ENCODE measurements at places on chromosomes 1 and 21.

DNA sequence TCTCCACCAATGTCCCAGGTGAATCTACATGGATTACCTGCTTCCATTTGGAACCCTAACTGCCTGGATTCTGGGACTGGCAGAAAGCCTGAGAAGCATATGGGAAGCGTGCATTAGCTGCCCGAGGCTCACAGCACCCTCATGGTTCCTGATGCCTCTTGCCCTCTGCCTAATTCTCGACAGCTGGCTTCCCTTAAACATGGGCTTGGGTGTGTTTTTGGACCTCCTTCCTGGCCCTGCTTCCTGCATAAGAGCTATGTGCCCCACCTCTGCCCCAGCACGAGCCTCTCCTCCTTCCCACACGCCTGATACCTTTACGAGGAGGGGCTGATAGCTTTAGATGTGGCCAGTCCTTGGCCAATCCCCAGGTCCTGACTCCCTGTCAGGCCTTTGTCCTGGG lies 152.4 kb upstream of the HMGB4 start:
- DNase-seq: no peak

GRCh38 chr1:228968891-228969606 lies 233.8 kb downstream of the RHOU start:
- no peak for DNase-seq

GRCh38 chr1:75764057-75764655 lies 21.9 kb upstream of the RABGGTB start:
- DNase-seq: no peak

DNA sequence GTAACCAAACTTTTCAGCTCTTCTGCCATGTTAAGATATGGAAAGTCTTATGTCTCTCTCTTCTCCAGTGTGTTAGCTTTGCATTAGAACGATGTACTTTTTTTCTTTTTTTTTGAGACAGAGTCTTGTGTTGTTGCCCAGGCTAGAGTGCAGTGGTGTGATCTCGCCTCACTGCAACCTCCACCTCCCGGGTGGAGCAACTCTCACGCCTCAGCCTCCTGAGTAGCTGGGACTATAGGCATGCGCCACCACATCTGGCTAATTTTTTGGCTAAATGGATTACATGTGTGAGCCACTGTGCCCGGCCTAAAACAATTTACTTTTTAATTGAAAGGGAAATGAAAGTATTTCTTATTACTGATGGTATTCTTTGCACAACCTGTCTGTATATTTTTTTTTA lies 35.8 kb downstream of the SPEN start:
- no peak for DNase-seq

GRCh38 chr1:179195376-179195775 lies 34.1 kb downstream of the ABL2 start:
- no peak for DNase-seq

DNA sequence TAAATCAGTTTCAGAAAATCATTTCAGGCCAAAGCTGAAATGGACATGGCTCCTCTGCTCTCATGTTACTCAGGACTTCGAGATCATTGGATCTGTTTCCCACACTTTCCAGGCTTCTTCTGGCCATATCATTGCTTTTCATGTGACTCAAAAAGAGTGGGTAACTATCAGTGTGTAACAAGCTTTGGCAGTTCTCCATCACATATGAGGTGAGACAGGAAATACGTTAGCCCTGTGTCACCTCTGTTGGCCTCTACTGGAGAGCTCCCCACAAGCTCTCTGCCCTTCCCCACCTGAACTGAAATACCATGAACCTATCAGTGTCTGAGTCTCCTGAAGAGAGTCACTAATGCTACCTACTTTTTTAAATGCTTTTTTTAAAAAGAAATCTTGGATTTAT lies 128.2 kb downstream of the LBR start:
- DNase-seq: no peak

GRCh38 chr1:87045761-87046304 lies 131.4 kb downstream of the HS2ST1 start:
- no peak for DNase-seq

GRCh38 chr1:170624146-170624545 lies 39.8 kb upstream of the PRRX1 start:
- no peak for DNase-seq

- no peak for DNase-seq
These were observed 663.2 kb downstream of the ADGRL2 start for GRCh38 chr1:82463951-82464350.

DNA sequence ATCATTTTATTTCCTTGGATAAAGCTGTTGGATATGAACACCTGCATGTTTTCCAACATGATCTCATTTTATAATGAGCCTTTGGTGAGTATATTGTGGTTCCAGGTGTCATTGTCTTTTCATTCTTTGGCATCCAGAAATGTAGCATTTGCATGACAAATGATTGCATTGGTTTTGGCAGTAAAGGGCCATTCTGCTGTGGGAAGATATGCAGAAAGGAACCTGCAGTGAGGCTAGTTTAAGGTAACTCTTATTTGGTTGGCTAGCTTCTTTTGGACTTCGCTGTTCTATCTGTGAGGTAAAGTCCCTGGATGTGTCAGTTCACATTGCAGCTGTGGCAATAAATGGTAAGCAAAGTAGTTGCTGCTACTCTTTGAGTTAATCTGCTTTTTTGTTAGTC lies 343.0 kb downstream of the AMY1C start:
- no peak for DNase-seq

DNA sequence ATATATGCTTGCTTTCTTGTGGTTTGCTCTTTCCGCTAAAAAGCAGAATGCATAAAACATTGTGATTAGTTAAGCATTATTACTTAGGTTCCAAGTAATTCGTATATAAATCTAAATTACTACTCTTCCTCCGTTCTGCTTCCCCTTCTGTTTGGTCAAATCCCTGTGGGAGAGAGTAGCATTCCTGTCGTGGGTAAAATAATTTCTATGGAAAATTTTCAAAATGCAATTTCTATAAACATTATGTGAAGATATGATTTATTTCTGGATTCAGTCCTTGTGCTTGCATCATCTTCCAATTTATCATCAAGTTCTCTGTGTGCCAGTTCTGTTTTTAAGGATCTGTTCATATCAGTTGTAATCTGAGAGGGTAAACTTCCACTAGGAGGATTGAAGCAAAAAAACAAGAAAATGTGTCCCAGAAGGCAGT lies 7.2 kb upstream of the WARS2 start:
- DNase-seq: no peak

DNA sequence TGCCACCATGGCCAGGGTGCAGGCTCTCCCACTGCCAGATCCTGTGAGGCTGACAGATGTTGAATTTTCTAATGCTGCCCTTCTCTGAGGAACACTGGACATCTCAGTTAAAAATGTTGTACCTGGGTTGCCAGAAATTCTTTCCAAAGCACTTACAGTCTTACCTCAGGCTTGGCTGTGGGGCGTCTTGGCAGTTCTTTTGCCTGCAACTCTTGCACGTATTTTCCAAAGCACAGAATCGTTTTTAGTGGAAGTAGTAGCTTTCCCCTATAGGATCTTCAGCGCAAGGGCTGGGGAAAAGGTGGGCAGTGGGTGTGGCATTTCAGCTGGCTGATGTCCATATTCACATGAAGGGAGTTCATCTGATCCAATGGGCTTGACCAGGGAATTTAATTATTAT lies 53.9 kb downstream of the EDN2 start:
- DNase-seq: no peak
